ENCODE measurements at places on chromosomes 2 and 18.

GRCh38 chr2:31012406-31012805 lies 125.8 kb downstream of the GALNT14 start:
- DNase-seq: no peak

- DNase-seq: no peak
Measured at GRCh38 chr18:13380691-13381070, 162.1 kb downstream of the LDLRAD4 start.

- DNase-seq: no peak
Measured at GRCh38 chr18:46632401-46633071, 24.5 kb downstream of the LOXHD1 start.

GRCh38 chr18:13218368-13218991 lies at the start of gene LDLRAD4:
TSS of gene LDLRAD4 (plus strand) at chr18:13218760.
- DNase-seq: no peak

DNA sequence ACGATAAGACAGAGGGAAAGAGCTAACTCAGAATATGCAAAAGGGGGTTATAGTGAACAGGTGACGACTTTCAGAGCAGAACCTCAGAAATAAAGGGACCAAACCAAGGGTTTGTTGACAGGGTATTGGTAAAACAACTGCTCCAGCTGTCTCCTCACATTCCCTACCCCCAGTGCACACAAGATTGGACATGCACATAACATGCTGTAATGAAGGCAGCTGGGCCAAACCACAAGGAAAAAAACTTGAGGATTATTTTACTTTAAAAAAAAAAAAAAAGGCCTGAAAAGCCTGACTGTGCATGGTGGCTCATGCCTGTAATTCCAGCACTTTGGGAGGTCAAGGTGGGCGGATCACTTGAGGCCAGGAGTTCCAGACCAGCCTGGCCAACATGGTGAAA lies 3.5 kb downstream of the RBM43 start:
- DNase-seq: peak; percentile 69

Measured in stromal cell of bone marrow (primary cell).